A673 (cell line): ENCODE measurements at places on chromosomes 1 and 21. TPM values are rescaled to one million over a fixed set of nuclear protein-coding genes. Genes with fewer than 3 reads are reported as not detected.
A peak's percentile ranks its signal among the peaks of the same experiment; 100 is the strongest.

The AZIN2 gene
- 3.6 and 4.6 TPM in 2 replicates for total RNA-seq

- DNase-seq, result no peak
- no peaks in the 10 kb centered on the region for H3K27me3 ChIP-seq
- peaks cover 35% of the 10 kb centered on the region for H3K4me1 ChIP-seq
- no peak overlapping the region for H3K4me3 ChIP-seq
Measured at GRCh38 chr1:89527750-89528381, 3.2 kb downstream of the LRRC8B start.

- peak overlapping the region; percentile 83 for H3K4me3 ChIP-seq
- H3K36me3 ChIP-seq, result peaks cover 44% of the 10 kb centered on the region
- H3K4me1 ChIP-seq, result peaks cover 13% of the 10 kb centered on the region
- DNase-seq, result peak; percentile 73
Measured at GRCh38 chr1:52403566-52404115, 582 bp downstream of the ORC1 start.

DNA sequence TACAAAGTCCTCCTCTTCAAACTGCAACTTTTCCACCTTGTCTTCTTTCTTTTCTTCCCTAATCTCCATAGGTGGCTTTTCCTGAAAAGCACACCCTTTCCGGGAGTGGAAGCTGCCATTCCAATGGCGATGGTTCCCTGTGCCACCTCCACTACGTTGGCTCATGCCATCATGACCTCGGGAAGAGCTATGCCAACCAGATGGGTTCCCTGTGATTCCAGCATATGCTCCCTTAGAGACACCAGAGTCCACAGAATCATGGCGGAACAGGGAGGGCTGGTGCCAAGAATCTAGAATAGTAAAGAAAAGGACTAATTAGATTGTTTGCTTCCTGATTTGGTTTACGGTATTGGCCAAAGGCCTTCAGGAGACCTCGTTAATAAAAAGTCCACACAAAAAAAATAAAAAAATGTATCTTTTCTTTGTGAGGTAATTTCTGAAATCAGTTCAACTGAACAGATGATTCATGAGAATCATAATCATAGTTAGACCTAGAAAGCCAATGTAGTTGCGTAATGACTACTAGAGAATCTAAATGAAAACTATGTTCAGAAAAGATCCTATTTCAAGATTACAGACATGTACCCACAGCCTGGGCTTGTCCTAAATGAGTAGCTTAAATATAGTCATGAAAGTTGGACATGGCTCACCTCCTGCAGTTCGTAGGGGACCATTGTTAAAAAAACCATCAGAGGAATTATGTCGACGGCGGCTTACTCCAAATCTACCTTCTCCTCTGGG is 30.9 kb upstream of the CCDC17 start:
- H3K36me3 ChIP-seq, result peaks cover 92% of the 10 kb centered on the region
- DNase-seq, result no peak
- H3K4me3 ChIP-seq, result no peak overlapping the region
- no peaks in the 10 kb centered on the region for H3K27me3 ChIP-seq
- no peaks in the 10 kb centered on the region for H3K4me1 ChIP-seq

- H3K4me1 ChIP-seq, result no peaks in the 10 kb centered on the region
- no peak overlapping the region for H3K4me3 ChIP-seq
- peak; percentile 24 for DNase-seq
- H3K27me3 ChIP-seq, result peaks cover 2% of the 10 kb centered on the region
Measured at GRCh38 chr1:75233302-75233929, 99.2 kb downstream of the LHX8 start.

The UBASH3A gene
- total RNA-seq, result not detected in 2 replicates

- H3K4me1 ChIP-seq, result no peaks in the 10 kb centered on the region
- DNase-seq, result no peak
- no peaks in the 10 kb centered on the region for H3K27me3 ChIP-seq
- H3K36me3 ChIP-seq, result peaks cover 23% of the 10 kb centered on the region
- no peak overlapping the region for H3K4me3 ChIP-seq
Measured at GRCh38 chr1:66944330-66945274, 19.8 kb downstream of the MIER1 start.

GRCh38 chr1:9413071-9413876 is 120.6 kb downstream of the SPSB1 start:
- no peak overlapping the region for H3K4me3 ChIP-seq
- H3K27ac ChIP-seq, result no peak overlapping the region
- no peaks in the 10 kb centered on the region for H3K27me3 ChIP-seq
- H3K4me1 ChIP-seq, result no peaks in the 10 kb centered on the region
- H3K36me3 ChIP-seq, result no peaks in the 10 kb centered on the region

The CFAP74 gene
- not detected in 2 replicates for total RNA-seq

GRCh38 chr21:45818904-45819285 is 162.7 kb upstream of the COL6A1 start:
- DNase-seq, result peak; percentile 27
- H3K27ac ChIP-seq, result peak overlapping the region; percentile 40
- no peaks in the 10 kb centered on the region for H3K36me3 ChIP-seq
- no peak overlapping the region for H3K4me3 ChIP-seq
- no peaks in the 10 kb centered on the region for H3K27me3 ChIP-seq
- peaks cover 13% of the 10 kb centered on the region for H3K4me1 ChIP-seq

DNA sequence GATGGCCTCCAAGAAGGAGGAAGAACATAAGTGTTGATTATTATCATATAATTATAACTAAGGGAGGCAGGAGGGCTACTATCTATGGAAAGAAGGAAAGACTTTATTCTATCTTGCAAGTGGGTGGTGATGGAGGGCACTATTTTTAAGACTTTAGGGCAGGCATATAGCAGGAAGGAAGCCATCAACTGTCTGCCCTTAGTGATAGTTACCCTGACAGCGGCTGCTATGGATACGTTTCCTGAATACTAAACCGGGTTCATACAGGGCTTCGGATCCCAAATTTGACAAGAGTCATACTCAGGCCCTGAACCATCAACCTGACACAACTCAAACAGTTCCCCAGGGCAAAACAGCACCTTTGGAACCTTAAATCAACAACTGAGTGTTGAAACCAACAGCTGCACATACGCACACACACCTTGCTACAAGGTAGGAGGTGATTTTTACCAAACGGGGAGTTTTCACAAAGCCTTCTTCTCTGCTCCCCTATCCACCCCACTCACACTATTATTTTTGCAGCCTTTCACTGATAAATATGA is 397.2 kb downstream of the OMA1 start:
- no peaks in the 10 kb centered on the region for H3K27me3 ChIP-seq
- DNase-seq, result no peak
- H3K4me1 ChIP-seq, result peaks cover 19% of the 10 kb centered on the region
- no peak overlapping the region for H3K4me3 ChIP-seq
- no peaks in the 10 kb centered on the region for H3K36me3 ChIP-seq

DNA sequence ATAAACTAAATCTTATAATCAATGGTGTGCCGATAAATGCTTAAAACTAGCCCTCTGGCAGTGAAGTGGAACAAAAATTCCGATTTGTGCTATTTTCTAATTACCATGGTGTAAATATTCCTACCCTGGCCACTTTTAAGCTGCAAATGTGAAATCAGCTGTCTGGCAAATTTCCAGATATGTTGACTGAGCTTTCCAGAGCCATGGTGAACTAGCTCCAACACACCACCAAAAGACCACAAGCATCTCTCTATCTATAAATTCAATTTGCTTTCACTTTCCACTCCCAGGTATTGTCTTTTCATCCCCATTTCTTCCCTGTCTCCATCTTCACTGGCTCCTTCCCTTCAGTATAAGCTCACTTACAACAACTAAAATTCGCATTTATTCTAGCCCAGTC is 152.3 kb upstream of the RGS18 start:
- no peaks in the 10 kb centered on the region for H3K27me3 ChIP-seq
- H3K36me3 ChIP-seq, result peaks cover 30% of the 10 kb centered on the region
- H3K4me3 ChIP-seq, result no peak overlapping the region
- H3K4me1 ChIP-seq, result peaks cover 23% of the 10 kb centered on the region
- peak; percentile 52 for DNase-seq
